ENCODE measurements at places on chromosomes 5 and 9.

DNA sequence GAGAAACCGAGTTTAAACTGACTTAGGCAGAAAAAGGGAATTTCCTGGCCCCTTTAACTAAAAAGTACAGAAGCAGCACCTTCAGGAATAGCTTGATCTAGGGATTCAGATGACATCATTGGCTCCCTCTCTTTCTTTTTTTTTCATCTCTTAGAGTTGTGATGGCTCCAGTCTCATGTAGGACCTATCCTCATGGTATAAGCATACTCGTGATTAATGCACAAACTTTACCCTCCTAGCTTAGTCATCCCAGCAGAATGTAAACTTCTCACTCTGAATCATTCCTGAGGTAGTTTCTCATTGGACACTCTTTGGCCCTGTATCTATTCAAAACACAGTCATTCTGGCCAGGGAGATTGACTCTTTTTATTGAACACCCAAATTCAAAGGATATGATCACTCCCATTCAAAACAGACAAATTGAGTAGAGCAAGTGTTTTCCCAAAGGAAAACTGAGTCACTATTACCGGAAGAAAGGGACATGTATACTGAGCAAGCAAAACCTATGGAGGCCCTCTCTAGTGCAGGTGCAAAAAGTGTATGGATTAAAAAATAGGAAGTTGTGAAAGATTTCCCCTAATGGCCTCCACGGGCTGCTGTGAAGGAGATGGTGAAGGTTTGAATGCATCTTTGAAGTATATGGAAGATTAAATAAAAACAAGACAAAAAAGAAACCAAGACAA, 27.6 kb upstream of the SMIM23 start:
- DNase-seq = no peak

- no peak for DNase-seq
Observed at GRCh38 chr9:79952401-79952800, 380.6 kb downstream of the TLE4 start.

GRCh38 chr9:86217076-86217755, 42.2 kb downstream of the C9orf153 start:
- no peak for DNase-seq

GRCh38 chr9:68950689-68951088, 63.2 kb downstream of the PRKACG start:
- DNase-seq = no peak

GRCh38 chr9:106450549-106450948, 412.4 kb upstream of the ZNF462 start:
- no peak for DNase-seq

GRCh38 chr5:17847286-17847685, 213.0 kb downstream of the TAF11L14 start:
- no peak for DNase-seq

All from MM.1S (cell line).